ENCODE measurements at places on chromosomes 5 and 9.

- no peak for DNase-seq
These were observed 87.6 kb downstream of the NR3C1 start for GRCh38 chr5:143315929-143316328.

- DNase-seq = no peak
These were observed 63.9 kb upstream of the NR5A1 start for GRCh38 chr9:124570942-124571666.

DNA sequence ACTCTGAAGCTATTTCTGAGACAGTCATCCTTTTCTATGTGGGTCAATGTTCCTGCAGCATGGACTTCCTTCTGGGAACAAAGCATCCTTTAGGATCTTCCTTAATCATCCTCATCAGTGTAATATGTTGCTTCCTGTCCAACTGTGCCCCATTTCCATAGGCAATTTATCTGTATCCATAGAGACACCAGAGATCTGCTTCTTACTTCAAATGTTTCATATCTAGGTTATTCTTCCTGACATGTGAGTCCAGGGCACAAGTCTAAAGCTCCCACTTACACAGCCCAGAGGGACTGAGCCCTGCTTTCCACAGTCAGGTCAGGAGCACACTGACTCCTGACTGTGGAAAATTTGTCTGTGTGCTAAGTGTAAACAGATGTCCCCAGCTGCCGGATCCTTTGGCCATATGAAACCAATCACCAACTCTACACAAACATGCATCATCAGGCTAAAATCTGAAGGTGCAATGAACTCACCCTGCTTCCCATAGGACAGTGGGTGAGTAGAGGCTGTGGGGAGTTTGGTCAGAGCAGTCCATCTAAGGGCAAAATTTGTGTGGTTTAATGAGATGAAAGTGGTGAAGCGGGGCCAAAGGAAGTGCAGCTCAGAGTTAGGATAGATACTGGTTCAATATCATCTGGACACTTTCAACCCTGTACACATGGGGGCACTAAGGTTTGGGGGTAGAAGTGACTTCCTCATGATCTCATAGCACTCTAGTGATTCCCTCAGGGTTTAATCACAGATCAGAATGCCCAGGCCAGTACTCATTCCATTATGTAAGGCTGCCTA, 85.2 kb upstream of the TNC start:
- no peak for DNase-seq

GRCh38 chr5:156803404-156803803, 46.7 kb upstream of the PPP1R2B start:
- no peak for DNase-seq

DNA sequence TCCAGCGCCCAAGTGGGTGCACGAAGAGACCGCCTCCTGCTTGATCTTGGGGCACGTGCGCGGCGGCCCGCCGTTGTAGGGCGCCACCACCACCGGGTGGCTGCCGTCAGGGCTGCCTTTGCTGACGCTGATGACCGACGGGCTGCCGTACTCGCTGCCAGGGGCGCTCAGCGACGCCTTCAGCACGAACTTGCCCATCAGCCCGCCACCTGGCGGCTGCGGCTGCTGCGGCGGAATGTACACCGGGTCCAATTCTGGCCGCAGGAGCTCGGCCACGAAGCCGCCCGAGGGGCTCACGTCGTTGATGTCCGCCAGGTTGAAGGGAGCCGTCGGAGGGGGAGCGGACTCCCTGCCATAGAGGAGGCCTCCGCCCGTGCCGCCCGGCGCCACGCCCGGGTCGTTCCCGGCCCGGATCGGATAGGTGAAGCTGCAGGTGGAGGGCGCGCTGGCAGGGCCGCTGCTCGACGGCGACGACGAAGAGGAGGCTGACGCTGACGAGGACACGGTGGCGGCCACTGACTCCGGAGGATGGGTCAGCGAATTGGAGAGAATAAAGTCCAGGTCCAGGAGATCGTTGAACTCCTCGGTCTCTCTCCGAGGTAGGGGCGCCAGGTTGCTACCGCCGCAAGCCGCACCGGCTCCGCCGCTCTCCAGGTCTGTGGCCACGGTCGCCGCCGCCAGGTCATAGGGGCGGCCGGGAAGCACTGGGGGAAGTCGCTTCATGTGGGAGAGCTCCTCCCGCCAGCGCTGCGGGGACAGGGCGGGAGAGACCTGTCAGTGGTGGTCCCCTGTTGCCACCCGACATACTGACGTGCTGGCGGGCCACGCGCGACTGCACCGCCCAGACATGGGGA, 1.8 kb downstream of the KLF4 start:
- no peak for DNase-seq

- no peak for DNase-seq
These were observed 65.8 kb upstream of the RANBP3L start for GRCh38 chr5:36367524-36367923.

- DNase-seq = no peak
These were observed 6.2 kb upstream of the PDLIM4 start for GRCh38 chr5:132251220-132251725.

GRCh38 chr9:28363151-28363562, 789.9 kb upstream of the C9orf72 start:
- DNase-seq = no peak

GRCh38 chr9:131012023-131012334, 3.0 kb downstream of the LAMC3 start:
- DNase-seq = no peak

DNA sequence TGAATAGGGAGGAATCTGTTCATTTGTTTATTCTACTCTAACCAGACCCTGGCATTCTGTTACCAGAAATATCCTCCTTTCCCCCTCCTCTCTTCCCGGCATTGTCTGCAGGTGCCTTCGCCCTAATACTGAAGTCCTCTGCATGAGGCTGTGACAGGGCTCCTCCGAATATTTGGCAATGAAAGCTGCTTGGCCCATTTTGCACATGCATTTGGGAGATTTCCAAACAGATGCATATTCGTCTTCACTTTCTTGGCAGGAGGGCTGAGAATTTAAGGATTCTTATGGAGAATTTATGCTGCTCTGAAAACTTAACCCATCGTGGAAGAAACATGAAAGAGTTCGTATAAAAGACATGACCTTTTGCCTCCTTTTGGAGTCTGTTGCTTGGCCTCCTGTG, 484.0 kb downstream of the ZNF608 start:
- DNase-seq = no peak

- no peak for DNase-seq
These were observed 58.9 kb downstream of the AUH start for GRCh38 chr9:91302831-91303230.

DNA sequence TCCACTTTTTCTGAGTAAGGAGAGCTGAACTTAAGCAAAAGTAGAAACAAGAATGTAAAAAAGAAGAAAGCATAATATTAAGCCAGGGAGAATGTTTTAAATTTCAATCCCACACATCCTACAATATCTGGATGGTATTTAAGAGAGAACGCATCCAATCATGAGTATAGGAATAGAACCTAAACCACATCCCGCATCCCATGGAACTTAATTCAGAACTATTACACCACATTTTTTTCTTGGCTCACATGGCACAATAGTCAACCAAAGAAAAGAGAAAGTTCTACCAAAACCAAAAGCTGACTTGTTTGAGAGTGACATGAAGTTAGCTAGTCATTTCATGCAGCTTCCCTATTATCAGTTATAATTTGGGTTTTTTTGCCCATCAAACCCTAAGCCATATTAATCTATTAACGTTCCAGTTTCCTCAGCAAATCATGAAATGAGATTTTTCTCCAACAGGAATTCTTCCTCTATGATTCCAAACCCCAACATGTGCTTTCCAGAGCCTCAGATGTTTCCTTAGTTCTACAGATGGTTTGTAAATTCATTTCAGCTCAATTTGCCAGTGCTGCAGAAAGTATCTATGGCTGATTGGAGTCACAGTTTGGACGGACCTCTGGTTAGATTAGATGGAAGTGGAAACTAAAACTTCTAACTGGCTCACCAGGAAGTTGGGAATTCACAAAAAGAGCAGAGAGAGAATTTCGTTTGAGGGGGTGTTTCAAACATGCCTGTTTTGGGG, 22.5 kb downstream of the ADAMTSL1 start:
- DNase-seq = no peak

DNA sequence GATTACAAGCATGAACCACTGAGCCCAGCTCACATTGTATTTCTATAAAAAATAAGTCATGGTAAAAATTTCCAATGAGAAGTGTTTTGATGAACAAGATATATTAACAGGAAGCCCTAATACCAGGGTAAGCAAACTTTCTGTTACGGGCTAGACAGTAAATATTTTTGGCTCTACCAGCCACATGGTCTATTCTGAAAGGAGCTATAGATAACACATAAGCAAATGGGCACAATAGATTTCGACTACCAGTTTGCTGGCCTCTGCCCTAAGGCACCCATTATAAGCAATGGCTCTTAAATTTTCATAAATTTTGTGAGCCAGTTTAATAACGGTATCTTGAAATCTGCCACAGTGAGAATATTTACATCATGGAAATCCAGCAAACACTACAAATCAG, 8.1 kb downstream of the UBQLN1 start:
- no peak for DNase-seq

- DNase-seq = no peak
These were observed 1195.9 kb upstream of the ACO1 start for GRCh38 chr9:31188496-31188895.

DNA sequence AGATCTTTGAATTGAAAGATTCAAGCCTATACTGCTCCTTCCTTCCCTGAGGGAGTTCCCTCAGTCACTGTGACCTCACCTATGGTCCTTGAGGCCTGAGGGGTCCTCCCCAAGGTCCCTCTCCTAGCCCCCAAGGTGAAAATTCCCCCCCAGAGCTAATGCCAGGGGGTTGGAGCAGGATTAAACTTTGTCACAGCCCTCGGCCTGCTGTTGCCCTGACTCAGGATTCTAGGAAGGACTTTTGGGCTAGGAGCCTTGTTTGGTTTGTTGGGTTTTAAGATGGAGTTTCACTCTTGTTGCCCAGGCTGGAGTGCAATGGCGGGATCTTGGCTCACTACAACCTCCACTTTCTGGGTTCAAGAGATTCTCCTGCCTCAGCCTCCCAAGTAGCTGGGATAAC, 123.2 kb downstream of the C5orf15 start:
- no peak for DNase-seq

DNA sequence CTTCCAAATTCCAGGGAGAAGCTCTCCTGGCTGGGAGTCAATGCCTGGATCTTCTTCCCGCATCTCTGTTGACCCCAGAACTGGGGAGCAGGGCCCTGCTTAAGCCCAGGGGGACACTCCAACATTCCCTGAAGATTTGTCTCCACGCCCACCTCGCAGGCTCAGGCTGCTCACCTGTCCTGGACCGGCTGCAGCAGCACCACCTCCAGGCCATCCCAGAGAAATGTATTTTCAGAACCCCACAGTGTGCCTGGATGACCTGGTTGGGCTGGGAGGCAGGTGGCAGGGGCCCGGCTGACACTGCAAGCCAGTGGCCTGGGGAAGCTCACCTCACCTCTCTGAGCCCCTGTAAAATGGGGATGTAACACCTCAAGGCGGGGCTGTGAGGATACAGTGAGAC, 27.1 kb upstream of the ZBTB43 start:
- no peak for DNase-seq

GRCh38 chr9:128634651-128635262, 21.9 kb downstream of the DYNC2I2 start:
- DNase-seq = no peak

GRCh38 chr5:149302641-149303040, 31.0 kb downstream of the AFAP1L1 start:
- no peak for DNase-seq

- DNase-seq = no peak
These were observed 247.5 kb upstream of the TMEM161B start for GRCh38 chr5:88515881-88516819.

- no peak for DNase-seq
These were observed 100.7 kb downstream of the RAB3C start for GRCh38 chr5:58683567-58683966.

- no peak for DNase-seq
These were observed 535 bp downstream of the DOLPP1 start for GRCh38 chr9:129081388-129081904.

- no peak for DNase-seq
These were observed 3.0 kb upstream of the ERGIC1 start for GRCh38 chr5:172830876-172831662.

- DNase-seq = no peak
These were observed 700.2 kb upstream of the PTPRD start for GRCh38 chr9:11312966-11313365.

GRCh38 chr5:100731768-100732167, 171.3 kb downstream of the ST8SIA4 start:
- DNase-seq = no peak
